T-cell (primary cell): ENCODE measurements at places on chromosomes 7 and 10.

DNA sequence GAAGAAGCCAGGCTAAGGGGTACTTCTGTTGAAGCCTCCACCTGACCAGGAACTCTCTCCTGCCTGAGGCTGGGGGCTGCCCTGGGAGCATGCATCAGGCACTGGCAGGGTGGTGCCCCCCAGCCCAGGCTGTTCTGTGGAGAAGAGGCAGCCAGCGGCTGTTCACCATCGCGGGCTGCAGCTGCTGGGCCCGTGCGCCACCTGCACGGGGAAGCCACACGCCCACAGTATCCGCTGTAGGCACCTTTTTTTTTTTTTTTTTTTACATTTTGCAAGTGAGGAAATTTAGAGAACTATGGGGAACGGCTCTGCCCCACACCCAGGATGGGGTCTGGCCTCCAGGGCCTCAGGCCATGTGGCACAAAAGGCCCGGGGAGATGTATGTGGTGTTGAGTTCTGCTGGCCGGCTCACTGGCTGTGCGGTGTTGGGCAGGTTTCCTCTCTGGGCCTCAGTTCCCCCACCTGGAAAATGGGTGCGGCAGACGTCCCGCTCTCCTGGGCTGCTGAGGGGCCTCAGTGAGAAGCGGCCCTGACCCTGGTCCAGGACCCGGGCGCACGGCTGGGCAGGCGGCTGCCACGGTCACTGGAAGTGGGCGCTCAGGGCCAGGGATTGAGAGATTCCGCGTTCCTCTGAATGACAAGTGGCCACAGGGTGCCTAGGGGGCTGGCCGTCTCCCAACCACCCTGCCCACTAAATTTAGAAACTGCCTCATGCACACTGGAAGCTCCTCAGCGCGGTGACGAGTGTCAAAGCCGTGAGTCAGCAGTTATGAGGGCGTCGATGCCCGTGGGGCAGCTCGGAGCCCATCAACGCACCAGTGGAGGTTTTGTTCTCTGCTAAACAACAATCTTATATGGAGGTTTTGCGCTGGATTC, 8.8 kb upstream of the INTS1 start:
- peaks cover 11% of the 10 kb centered on the region for H3K4me1 ChIP-seq
- H3K27me3 ChIP-seq = no peaks in the 10 kb centered on the region
- no peak overlapping the region for H3K27ac ChIP-seq

- no peak for DNase-seq
- no peak overlapping the region for H3K27ac ChIP-seq
- H3K36me3 ChIP-seq = peaks cover 14% of the 10 kb centered on the region
Observed at GRCh38 chr10:72719941-72720592, 28.1 kb downstream of the MCU start.

- DNase-seq = no peak
- no peaks in the 10 kb centered on the region for H3K4me1 ChIP-seq
- no peak overlapping the region for H3K27ac ChIP-seq
Observed at GRCh38 chr7:78634093-78634492, 819.4 kb downstream of the MAGI2 start.

- peaks cover 17% of the 10 kb centered on the region for H3K27me3 ChIP-seq
- no peak overlapping the region for H3K27ac ChIP-seq
- no peak for DNase-seq
Observed at GRCh38 chr7:74473116-74473515, 19.4 kb downstream of the GTF2IRD1 start.

DNA sequence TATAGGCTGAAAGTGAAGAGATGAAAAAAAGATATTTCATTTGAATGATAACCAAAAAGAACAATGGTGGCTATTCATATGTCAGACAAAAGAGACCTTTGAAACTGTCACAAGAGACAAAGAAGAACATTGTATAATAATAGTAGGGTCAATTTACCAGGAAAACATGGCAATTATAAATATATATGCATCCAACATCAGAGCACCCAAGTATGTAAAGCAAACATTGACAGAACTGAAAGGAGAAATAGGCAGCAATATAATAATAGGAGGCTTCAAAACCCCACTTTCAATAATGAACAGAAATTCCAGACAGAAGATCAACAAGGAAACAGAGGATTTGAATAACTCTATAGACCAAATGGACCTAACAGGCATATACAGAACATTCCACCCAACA, 876.2 kb downstream of the GRID1 start:
- H3K4me3 ChIP-seq = no peak overlapping the region
- DNase-seq = no peak
- H3K36me3 ChIP-seq = no peaks in the 10 kb centered on the region
- no peak overlapping the region for H3K27ac ChIP-seq
- H3K4me1 ChIP-seq = no peaks in the 10 kb centered on the region

DNA sequence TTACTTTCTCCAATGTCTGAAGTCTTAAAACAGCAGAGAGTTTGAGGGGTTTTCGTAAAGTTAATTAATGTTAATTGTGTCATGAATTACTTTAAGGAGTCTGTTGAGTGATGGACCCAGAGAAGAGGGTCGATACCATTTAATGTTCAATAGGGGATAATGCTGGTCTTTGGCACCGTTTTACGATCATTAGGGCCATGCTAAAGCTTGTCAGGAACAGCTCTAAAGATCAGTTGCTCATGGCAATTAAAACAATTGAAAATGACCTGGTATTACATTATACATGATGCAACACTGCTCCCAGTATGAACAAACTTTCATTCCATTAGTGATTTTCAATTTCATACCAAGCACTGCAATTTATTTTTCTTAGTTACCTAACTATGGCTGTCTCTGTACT, 296.9 kb downstream of the ETV1 start:
- no peaks in the 10 kb centered on the region for H3K36me3 ChIP-seq
- DNase-seq = no peak
- no peak overlapping the region for H3K4me3 ChIP-seq
- no peaks in the 10 kb centered on the region for H3K4me1 ChIP-seq
- H3K27me3 ChIP-seq = no peaks in the 10 kb centered on the region

GRCh38 chr10:114920459-114920858, 17.5 kb upstream of the TRUB1 start:
- peaks cover 7% of the 10 kb centered on the region for H3K27me3 ChIP-seq
- no peaks in the 10 kb centered on the region for H3K36me3 ChIP-seq
- no peak overlapping the region for H3K27ac ChIP-seq
- DNase-seq = no peak
- no peaks in the 10 kb centered on the region for H3K4me1 ChIP-seq
- H3K4me3 ChIP-seq = no peak overlapping the region

GRCh38 chr7:153386556-153386955, 627.0 kb downstream of the ACTR3B start:
- H3K4me3 ChIP-seq = no peak overlapping the region
- no peak overlapping the region for H3K27ac ChIP-seq
- H3K27me3 ChIP-seq = no peaks in the 10 kb centered on the region
- no peaks in the 10 kb centered on the region for H3K36me3 ChIP-seq
- H3K4me1 ChIP-seq = no peaks in the 10 kb centered on the region

- H3K27me3 ChIP-seq = no peaks in the 10 kb centered on the region
- no peaks in the 10 kb centered on the region for H3K36me3 ChIP-seq
- H3K27ac ChIP-seq = no peak overlapping the region
- H3K4me3 ChIP-seq = no peak overlapping the region
- no peak for DNase-seq
Observed at GRCh38 chr10:35911954-35912353, 269.9 kb upstream of the FZD8 start.

DNA sequence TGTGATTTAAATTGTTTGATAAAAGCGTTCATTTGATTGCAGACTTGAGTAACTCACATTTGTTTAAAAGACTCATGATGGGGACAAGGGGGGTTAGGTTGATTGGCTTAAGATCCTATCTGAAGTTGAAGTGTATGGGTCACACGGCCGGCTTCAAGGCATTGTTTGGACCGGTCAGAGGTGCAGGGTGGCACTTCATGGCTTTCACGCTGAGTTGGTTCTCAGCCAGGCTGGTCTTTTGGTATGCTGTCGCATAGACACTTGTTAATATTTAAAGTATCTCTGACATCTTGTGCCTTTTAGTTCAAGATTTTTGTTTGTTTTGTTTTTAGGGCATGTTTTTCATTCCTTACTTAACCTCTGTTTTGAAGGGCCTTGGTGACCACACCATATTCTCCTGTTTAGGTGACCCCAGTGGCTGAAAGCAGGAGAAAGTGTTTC, 58.1 kb downstream of the CCNY start:
- no peak overlapping the region for H3K4me3 ChIP-seq
- H3K36me3 ChIP-seq = no peaks in the 10 kb centered on the region
- no peaks in the 10 kb centered on the region for H3K27me3 ChIP-seq
- DNase-seq = no peak
- no peak overlapping the region for H3K27ac ChIP-seq

DNA sequence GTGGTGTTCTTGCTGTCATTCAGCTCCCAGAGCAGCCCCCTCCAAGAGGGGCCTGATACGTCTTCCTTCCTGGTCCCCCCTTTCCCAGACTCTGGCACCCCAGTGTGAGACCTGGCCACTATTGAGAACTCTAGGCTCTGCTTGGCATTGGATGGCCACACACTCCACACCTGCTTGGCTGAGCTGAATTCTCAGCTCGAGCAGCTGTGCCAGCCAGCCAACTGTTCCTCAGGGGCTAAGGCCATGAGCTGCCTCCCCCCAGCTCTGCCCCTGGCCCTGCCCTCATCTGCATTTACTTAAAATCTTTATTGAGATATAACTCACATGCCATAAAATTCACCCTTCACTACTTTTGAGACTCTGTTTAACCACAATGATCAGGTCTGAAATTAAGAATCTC, 6.7 kb downstream of the TLL2 start:
- H3K27ac ChIP-seq = no peak overlapping the region
- no peak overlapping the region for H3K4me3 ChIP-seq
- DNase-seq = no peak

DNA sequence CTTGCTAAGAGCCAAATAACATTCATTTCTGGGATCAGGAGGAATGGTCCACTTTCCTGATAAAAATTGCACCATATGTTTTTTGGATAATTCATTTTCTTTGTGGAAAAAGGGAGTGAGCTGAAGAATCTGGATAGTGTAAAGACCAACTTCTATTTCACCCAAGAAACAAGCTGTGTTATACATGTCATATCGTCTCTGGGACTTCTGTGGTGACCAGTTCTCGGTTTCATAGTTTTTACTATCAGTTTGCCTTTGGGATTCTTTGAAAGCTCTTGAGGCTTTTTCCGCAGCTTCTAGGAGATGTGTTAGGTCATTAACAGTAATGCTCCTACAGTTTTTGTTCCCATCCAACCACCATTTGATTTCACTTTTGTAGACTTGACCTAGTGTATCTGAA, 14.4 kb upstream of the SAMD9 start:
- no peak overlapping the region for H3K4me3 ChIP-seq
- no peaks in the 10 kb centered on the region for H3K27me3 ChIP-seq
- H3K27ac ChIP-seq = no peak overlapping the region

DNA sequence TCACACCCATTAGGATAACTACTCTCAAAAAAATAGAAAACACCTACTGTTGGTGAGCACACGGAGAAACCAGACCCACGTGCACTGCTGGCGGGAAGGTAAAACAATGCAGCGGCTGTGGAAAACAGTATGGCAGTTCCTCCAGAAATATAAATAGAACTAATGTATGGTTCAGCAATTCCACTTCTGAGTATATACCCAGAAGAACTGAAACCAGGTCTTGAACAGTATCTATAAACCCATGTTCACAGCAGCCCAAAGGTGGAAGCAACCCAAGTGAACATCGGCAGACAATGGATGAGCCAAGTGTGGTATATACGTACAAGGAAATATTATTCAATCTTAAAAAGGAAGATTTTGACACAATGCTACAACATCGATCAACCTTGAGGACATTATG, 164.7 kb downstream of the ZMYND11 start:
- H3K4me3 ChIP-seq = no peak overlapping the region
- no peak for DNase-seq
- no peaks in the 10 kb centered on the region for H3K4me1 ChIP-seq
- H3K36me3 ChIP-seq = no peaks in the 10 kb centered on the region

DNA sequence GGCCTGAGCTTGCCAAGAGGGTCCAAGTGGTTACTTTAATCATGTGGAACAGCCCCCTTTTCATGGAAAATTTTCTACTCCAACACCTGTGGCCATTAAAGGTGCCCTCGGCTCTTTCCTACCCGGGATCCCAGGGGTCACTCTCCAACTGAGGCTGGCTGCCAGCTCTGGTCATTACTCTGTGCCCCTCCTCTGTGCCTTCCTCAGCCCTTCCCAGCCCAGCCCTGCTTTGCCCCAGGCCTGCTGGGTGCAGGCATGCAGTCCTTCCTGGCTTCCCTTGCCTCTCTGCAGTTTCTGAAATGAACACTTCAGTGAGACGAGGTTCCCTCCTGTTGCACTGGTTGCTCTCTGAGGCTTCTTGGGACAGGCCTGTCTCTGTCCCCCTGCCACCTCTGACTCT, 951.1 kb upstream of the ZNF722 start:
- no peaks in the 10 kb centered on the region for H3K27me3 ChIP-seq
- no peak overlapping the region for H3K4me3 ChIP-seq
- no peaks in the 10 kb centered on the region for H3K36me3 ChIP-seq
- H3K27ac ChIP-seq = no peak overlapping the region
- no peaks in the 10 kb centered on the region for H3K4me1 ChIP-seq

GRCh38 chr7:23456093-23456492, 14.2 kb downstream of the IGF2BP3 start:
- H3K4me1 ChIP-seq = no peaks in the 10 kb centered on the region
- no peak for DNase-seq
- no peak overlapping the region for H3K4me3 ChIP-seq
- no peaks in the 10 kb centered on the region for H3K27me3 ChIP-seq
- no peak overlapping the region for H3K27ac ChIP-seq

- H3K27me3 ChIP-seq = no peaks in the 10 kb centered on the region
- H3K4me1 ChIP-seq = no peaks in the 10 kb centered on the region
- H3K36me3 ChIP-seq = no peaks in the 10 kb centered on the region
- no peak overlapping the region for H3K4me3 ChIP-seq
- no peak for DNase-seq
Observed at GRCh38 chr10:44301781-44302355, 83.0 kb downstream of the CXCL12 start.
